ENCODE measurements at places on chromosomes 11 and 22. TPM values are rescaled to one million over a fixed set of nuclear protein-coding genes. Genes with fewer than 3 reads are reported as not detected.

DNA sequence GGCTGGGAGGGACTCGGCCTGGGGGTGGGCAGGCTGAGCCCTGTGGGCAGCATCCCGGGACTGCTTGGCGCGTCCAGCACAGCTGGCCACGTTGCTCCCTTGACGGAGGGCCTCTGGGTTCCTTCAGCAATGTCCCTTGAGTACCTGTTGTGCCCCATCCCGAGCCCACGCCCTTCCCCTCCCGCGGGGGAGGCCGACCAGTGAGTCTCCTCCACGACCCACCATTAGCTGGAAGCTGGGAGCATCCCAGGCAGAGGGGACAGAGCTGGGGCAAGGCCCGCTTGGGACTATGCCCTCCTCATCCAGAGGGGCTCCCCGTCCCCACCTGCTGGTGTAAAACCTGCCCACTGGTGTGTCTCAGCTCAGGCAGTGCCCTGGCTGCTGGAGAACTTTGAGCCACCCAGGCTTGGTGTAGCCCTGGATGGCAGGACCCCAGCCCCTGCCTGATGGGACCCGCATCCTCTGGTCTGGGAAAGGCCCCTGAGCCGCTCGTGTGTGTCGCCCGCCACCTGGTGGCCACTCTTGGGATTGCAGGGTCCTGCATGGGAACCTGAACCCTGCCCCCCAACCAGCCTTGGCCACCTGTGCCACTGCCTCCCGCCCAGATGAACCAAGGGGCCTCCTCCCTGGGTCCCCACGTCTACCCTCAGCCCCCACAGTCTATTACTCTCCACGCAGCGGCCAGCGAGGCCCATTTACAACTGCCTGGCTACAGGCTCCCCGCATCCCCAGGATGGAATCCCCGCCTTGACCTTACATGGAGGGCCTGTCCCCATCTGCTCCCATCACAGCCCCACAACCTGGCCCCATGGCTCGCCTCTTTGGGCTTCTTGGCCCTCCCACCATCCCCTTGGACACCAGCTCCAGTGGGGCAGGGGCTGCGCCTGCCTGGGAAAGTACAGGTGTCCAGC, 16.6 kb upstream of the ARHGAP8 start:
- no peak overlapping the region for H3K4me3 ChIP-seq
- H3K36me3 ChIP-seq = peaks cover 11% of the 10 kb centered on the region
- peaks cover 6% of the 10 kb centered on the region for H3K27me3 ChIP-seq
- peak; percentile 78 for DNase-seq

Gene FAM181B
- not detected for polyA plus RNA-seq

GRCh38 chr11:15200696-15201095, 86.0 kb downstream of the INSC start:
- H3K4me3 ChIP-seq = no peak overlapping the region
- H3K27me3 ChIP-seq = no peaks in the 10 kb centered on the region
- no peak overlapping the region for H3K27ac ChIP-seq
- DNase-seq = no peak

DNA sequence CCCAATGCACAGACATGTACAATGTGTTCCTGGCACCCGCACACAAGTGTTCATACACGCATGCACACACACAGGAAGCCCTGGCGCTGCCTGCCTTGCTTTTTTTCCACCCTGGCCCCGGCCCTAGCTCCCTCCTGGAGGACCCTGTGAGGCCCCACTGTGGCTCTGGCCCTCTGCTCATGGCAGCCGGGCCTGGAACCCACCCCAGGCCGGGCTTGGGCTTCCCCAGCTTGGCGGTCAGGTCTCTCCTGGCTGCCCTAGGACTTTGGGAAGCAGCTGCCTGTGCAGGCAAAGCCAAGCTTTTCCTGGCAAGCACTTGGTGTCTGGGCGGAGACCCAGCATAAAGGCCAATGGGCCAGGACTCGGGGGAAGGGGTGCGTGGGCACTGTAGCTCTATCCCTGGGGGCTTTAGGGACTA, 30.5 kb downstream of the CD82 start:
- no peak for DNase-seq
- H3K4me3 ChIP-seq = no peak overlapping the region
- H3K4me1 ChIP-seq = peaks cover 2% of the 10 kb centered on the region

Gene CALCB
- not detected for polyA plus RNA-seq

Gene ADM
- 2.1 TPM for polyA plus RNA-seq

- no peak overlapping the region for H3K4me3 ChIP-seq
- H3K27me3 ChIP-seq = no peaks in the 10 kb centered on the region
- H3K36me3 ChIP-seq = peaks cover 43% of the 10 kb centered on the region
- H3K27ac ChIP-seq = peak overlapping the region; percentile 37
- no peaks in the 10 kb centered on the region for H3K4me1 ChIP-seq
Measured at GRCh38 chr11:116865696-116866095, 28.3 kb upstream of the APOA1 start.
